ENCODE measurements at places on chromosomes 4 and X. TPM values are rescaled to one million over a fixed set of nuclear protein-coding genes. Genes with fewer than 3 reads are reported as not detected.

VCX3B gene
- not detected for total RNA-seq

MAGEB1 gene
- total RNA-seq: not detected

CXCL11 gene
- not detected for total RNA-seq

CT45A7 gene
- total RNA-seq: not detected

ARHGAP4 gene
- 1.7 TPM for total RNA-seq

S100G gene
- total RNA-seq: not detected
